Heart left ventricle (tissue), 16 donors: ENCODE measurements at places on chromosomes 1 and 21.

- no peaks in the 10 kb centered on the region for H3K4me1 ChIP-seq
- no peaks in the 10 kb centered on the region for H3K27me3 ChIP-seq
- no peaks in the 10 kb centered on the region for H3K36me3 ChIP-seq
- no peak overlapping the region for H3K27ac ChIP-seq
Observed at GRCh38 chr1:115810609-115811008, 30.3 kb downstream of the NHLH2 start.

DNA sequence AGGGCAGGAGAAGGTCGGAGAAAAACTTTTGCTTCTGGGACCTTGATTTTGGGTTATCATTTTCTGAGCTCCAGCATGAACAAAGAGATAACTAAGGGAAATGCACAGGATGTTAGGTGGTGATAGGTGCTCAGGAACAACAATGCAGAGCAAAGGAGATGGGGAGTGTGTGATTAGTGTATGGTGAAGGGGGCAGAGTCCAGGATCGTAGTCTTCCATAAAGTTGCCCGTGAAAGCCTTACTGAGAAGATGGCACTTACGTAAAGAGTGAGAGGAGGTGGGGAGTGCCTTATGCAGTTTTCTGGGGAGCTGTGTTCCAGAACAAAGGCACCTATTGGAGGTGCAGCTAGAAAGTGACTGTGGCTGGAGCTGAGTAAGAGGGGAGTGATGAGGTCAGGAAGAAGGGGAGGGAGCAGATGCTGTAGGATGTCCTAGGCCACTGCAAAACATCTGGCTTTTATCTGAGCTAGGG is 11.6 kb downstream of the KCNK1 start:
- H3K4me1 ChIP-seq = no peaks in the 10 kb centered on the region
- no peak for DNase-seq
- no peaks in the 10 kb centered on the region for H3K36me3 ChIP-seq
- no peak overlapping the region for H3K27ac ChIP-seq
- H3K27me3 ChIP-seq = no peaks in the 10 kb centered on the region
- no peak overlapping the region for H3K4me3 ChIP-seq

DNA sequence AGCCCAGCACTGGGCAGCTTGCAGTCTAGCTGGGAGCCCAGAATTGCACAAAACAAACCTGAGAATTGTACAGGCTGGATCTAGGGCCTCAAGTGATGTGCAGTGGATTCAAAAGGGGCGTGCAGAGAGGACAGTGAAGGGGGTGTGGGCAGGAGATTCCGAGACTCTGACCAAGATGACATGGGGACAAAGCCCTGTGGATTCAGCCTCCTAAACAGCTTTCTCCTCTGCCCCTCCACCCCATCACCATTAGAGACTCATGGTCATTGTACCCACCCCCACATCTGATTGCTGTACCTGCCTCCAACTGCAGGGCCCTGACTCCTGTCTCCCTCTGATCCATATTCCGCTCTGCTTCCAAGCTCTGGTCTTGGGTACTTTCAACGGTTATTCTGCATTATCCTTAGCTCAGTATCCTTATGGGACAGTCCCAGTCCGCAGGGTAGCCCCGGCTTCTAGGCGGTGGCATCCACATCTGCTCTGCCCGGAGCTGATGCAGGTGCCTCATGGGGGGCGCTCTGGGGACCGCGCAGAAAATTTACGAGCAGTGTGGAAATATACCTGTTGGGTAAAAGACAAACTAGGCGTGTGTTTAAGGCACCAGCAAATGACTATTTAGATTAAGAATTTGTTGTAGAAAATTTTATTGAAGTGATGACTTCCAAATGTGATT is 1.7 kb upstream of the BMP8A start:
- H3K27ac ChIP-seq = no peak overlapping the region
- peaks cover 27% of the 10 kb centered on the region for H3K27me3 ChIP-seq
- no peak overlapping the region for H3K4me3 ChIP-seq
- H3K4me1 ChIP-seq = peaks cover 13% of the 10 kb centered on the region

- no peaks in the 10 kb centered on the region for H3K27me3 ChIP-seq
- no peak overlapping the region for H3K4me3 ChIP-seq
- peak; percentile 9 for DNase-seq
- H3K27ac ChIP-seq = no peak overlapping the region
- H3K36me3 ChIP-seq = no peaks in the 10 kb centered on the region
- no peaks in the 10 kb centered on the region for H3K4me1 ChIP-seq
Observed at GRCh38 chr1:95384567-95384966, 150.6 kb downstream of the RWDD3 start.

- no peak overlapping the region for H3K4me3 ChIP-seq
- peaks cover 21% of the 10 kb centered on the region for H3K36me3 ChIP-seq
- H3K27me3 ChIP-seq = no peaks in the 10 kb centered on the region
- H3K4me1 ChIP-seq = peaks cover 5% of the 10 kb centered on the region
Observed at GRCh38 chr1:161810780-161811179, 44.7 kb downstream of the ATF6 start.

DNA sequence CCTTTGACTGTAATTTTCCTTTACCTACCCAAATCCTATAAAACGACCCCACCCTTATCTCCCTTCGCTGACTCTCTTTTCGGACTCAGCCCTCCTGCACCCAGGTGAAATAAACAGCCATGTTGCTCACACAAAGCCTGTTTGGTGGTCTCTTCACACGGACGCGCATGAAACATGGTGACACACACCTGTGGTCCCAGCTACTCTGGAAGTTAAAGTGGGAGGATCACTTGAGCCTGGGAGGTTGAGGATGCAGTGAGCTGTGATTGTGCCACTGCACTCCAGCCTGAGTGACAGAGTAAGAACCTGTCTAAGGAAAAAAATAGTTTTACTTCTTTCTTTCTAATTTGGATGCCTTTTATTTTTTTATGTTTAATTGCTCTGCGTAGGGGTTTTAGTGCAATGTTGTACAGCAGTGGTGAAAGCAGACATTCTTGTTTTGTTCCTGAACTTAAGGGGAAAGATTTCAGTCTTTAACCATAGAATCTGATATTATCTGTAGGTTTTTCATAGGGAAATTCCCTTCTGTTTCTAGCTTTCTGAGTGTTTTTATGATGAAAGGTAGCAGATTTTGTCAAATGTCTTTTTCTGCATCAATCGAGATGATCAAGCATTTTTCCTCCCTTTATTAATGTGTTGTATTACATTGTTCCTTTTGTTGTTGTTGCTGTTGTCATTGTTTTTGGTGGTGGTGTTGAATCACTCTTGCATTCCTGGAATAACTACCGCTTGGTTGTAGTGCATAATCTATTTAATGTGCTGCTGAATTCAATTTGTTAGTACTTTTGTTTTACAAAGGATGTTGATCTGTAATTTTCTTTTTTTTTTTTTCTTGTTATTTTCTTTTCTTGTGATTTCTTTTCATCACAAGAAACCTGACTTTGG is 497.4 kb downstream of the DISC1 start:
- H3K27ac ChIP-seq = no peak overlapping the region
- H3K4me3 ChIP-seq = no peak overlapping the region
- no peak for DNase-seq

DNA sequence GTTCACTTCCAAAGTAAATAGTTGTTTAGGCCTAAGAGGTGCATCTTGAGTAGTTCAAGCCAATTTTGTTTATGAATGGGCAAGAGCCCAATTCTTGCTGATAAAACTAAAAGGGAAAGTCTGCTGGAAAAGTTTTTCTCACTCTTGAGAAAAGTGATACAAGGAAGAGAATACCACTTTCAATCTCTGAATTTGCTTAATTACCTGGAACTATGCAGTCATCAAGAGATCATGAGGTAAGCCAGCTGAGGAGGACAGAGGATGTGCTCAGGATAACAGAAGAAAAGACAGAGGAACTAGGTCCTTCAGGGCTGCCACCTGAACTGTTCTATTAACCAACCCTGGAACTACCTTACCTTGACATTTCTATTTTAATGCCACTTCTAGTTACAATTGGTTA is 42.2 kb downstream of the ILDR2 start:
- H3K27ac ChIP-seq = no peak overlapping the region
- no peak overlapping the region for H3K4me3 ChIP-seq
- no peaks in the 10 kb centered on the region for H3K4me1 ChIP-seq
- H3K27me3 ChIP-seq = no peaks in the 10 kb centered on the region
- no peak for DNase-seq

GRCh38 chr1:8293641-8294169 is 24.2 kb upstream of the SLC45A1 start:
- DNase-seq = no peak
- H3K27me3 ChIP-seq = no peaks in the 10 kb centered on the region
- no peak overlapping the region for H3K4me3 ChIP-seq
- no peaks in the 10 kb centered on the region for H3K4me1 ChIP-seq
- no peak overlapping the region for H3K27ac ChIP-seq
- H3K36me3 ChIP-seq = no peaks in the 10 kb centered on the region

GRCh38 chr1:86875722-86876121 is 38.2 kb downstream of the SELENOF start:
- no peaks in the 10 kb centered on the region for H3K27me3 ChIP-seq
- no peak overlapping the region for H3K4me3 ChIP-seq
- DNase-seq = no peak
- no peaks in the 10 kb centered on the region for H3K4me1 ChIP-seq
- H3K27ac ChIP-seq = no peak overlapping the region

DNA sequence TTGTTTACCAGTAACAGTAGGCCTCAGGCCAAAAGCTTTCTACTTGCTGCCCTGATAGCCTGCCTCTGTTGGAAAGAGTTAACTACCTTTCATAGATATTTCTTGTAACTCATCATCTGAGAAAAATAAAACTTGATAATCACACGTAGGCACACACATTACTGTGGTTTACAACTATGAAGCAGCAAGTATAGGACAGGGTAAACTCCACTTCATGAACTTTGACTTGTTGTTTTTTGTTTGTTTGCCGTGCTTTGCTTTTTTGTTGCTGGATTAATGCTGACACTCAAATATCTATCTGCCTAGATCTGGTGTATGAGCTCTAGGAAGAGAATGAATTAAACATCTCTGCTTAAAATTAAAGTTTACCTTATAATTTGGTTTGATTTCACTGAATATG is 924.7 kb upstream of the ADGRL2 start:
- no peaks in the 10 kb centered on the region for H3K27me3 ChIP-seq
- no peak overlapping the region for H3K4me3 ChIP-seq
- no peaks in the 10 kb centered on the region for H3K4me1 ChIP-seq
- no peaks in the 10 kb centered on the region for H3K36me3 ChIP-seq
- DNase-seq = no peak

DNA sequence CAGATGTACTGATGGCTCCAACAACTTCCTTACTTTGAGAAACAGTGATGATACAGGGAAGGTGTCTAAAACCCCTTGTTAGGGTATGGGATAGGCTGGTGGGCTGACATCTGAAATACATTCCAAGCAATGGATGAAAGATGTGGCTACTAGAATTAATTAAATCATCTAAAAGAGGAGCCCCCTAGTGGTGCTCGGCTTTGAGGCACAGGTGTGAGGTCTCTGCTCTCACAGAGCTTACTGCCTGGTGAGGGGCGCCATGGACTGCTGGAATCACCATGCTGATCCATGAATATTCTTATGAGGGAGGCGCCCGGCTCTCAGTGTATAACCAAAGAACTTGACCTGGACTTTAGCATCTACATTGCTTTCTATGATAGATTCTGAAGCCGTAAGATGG is 48.5 kb downstream of the GNG4 start:
- no peak overlapping the region for H3K4me3 ChIP-seq
- DNase-seq = no peak
- H3K27ac ChIP-seq = no peak overlapping the region
- H3K36me3 ChIP-seq = no peaks in the 10 kb centered on the region

DNA sequence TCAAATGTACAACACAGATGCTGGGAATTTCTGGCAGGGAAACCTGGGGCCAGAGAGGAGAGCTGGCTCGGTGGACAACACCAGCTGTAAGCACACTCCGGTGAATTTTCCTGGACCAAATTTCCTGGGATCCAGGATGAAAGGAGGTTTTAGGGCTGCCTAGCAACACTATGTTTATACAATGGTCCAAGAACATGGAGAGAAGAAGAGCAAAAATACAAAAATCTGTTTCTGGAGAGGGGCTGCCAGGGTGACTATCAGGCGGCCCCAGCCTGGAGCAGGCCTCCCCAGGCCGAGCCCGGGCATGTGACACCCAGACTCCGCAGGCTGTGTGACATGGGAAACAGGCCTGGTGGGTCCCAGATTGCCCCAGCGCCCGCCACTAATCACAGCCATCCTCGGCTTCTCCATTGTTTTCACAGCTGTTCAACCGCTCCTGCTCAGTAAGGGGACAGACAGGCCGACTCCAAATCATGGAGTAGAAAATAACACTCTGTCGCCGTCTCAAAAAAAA is 336.0 kb upstream of the NFIA start:
- peak; percentile 54 for DNase-seq
- no peaks in the 10 kb centered on the region for H3K4me1 ChIP-seq
- H3K27me3 ChIP-seq = no peaks in the 10 kb centered on the region
- no peak overlapping the region for H3K27ac ChIP-seq

DNA sequence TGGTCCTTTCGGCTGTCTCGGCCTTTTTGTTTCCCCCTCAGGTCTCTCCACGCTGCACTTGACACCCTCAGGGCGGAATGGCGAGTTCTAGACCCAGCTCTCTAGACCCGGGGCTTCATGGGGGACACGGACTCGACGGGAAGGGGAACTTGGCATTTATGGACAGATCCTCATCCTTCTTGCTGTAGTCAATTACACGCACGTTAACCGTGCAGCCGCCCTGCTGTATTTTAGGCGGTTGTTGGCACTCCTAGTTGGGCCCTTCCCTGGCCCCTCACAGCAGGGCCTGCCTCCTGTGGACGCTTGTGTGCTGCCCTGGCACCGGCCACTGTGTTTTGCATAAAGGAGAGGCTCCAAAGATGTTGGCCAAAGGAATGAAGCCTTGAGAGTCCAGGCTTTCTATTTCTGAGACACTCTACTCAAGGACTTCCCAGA is 558 bp upstream of the BTG3 start:
- H3K27ac ChIP-seq = peak overlapping the region; percentile 79
- H3K4me1 ChIP-seq = peaks cover 11% of the 10 kb centered on the region
- DNase-seq = peak; percentile 20
- peak overlapping the region; percentile 80 for H3K4me3 ChIP-seq
- H3K36me3 ChIP-seq = no peaks in the 10 kb centered on the region
- H3K27me3 ChIP-seq = no peaks in the 10 kb centered on the region

GRCh38 chr1:231130544-231130943 is 31.3 kb upstream of the TRIM67 start:
- H3K4me3 ChIP-seq = no peak overlapping the region
- H3K4me1 ChIP-seq = no peaks in the 10 kb centered on the region
- DNase-seq = no peak
- H3K36me3 ChIP-seq = no peaks in the 10 kb centered on the region

- H3K4me3 ChIP-seq = no peak overlapping the region
- H3K4me1 ChIP-seq = peaks cover 39% of the 10 kb centered on the region
- no peaks in the 10 kb centered on the region for H3K27me3 ChIP-seq
- no peak for DNase-seq
Observed at GRCh38 chr1:109890115-109890953, 20.3 kb upstream of the CSF1 start.
